H1 (cell line): ENCODE measurements at places on chromosomes 1 and 21.

DNA sequence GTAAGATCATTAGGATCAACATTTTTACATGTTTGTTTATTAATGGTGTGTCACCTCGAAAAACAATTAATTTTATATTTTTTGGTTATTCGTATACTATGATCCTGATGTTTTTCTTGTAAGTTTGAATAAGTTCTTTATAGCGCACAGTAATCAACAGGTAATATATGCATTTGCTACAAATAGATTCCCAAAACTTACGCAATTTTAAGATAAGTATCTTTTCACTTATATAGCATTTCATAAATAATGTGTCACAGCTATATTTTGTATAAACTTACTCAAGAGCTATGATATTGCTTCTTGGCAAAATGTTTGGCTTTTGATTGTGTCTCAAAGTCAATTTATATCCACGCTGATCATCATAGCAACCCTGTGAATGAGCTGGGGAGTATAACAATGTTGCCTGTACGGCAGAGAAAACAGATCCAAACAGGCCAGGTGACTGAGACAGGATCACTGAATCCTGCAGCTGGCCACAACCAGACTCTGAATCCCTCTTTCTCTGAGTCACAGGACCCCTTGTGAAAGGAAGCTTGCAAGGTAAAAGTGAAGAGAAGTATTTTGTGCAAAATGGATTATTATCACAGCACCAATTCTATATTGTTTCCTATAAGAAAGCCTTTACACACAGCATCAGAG, 48.6 kb downstream of the GNG12 start:
- DNase-seq: no peak

- DNase-seq: no peak
Observed at GRCh38 chr1:181947441-181947840, 114.1 kb downstream of the ZNF648 start.

GRCh38 chr1:200550367-200550766, 70.2 kb downstream of the KIF14 start:
- DNase-seq: no peak

GRCh38 chr1:45929257-45929687, 125.9 kb downstream of the MAST2 start:
- DNase-seq: peak; percentile 47

GRCh38 chr1:110617589-110617988, 11.4 kb upstream of the KCNA2 start:
- no peak for DNase-seq

DNA sequence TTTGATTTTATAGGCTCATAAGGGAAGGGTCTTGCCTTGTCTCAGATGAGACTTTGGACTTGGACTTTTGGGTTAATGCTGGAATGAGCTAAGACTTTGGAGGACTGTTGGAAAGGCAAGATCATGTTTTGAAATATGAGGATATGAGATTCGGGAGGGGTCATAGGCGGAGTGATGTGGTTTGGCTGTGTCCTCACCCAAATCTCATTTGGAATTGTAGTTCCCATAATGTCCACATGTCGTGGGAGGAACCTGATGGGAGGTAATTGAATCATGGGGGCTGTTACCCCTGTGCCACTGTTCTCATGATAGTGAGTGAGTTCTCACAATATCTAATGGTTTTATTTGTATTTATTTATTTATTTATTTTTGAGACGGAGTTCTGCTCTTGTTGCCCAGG, 6.9 kb upstream of the CSDE1 start:
- no peak for DNase-seq

GRCh38 chr21:15023776-15024175, 41.0 kb downstream of the NRIP1 start:
- no peak for DNase-seq

GRCh38 chr1:34591751-34592629, 162.9 kb upstream of the GJB5 start:
- DNase-seq: no peak

- DNase-seq: peak; percentile 76
Observed at GRCh38 chr1:54542120-54542961, 5.7 kb upstream of the ACOT11 start.

DNA sequence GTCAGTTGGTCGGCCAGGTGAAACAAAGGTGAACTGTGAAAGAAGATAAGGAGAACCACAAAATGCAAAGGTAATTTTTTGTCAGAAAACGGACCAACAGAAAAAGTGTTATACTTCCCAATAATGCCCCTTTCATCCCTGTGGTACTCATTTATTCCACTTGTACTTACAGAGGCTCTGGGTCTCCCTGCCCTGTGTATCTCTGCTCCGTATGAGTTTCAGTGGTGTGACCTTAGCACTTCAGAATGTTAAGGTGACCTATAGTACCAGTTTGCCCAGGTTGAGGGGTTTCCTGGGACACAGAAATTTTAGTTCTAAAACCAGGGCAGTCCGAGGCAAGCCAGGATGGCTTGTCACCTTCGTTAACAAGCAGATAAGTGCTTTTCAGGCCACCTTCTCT, 254.8 kb downstream of the OLFM3 start:
- DNase-seq: no peak

DNA sequence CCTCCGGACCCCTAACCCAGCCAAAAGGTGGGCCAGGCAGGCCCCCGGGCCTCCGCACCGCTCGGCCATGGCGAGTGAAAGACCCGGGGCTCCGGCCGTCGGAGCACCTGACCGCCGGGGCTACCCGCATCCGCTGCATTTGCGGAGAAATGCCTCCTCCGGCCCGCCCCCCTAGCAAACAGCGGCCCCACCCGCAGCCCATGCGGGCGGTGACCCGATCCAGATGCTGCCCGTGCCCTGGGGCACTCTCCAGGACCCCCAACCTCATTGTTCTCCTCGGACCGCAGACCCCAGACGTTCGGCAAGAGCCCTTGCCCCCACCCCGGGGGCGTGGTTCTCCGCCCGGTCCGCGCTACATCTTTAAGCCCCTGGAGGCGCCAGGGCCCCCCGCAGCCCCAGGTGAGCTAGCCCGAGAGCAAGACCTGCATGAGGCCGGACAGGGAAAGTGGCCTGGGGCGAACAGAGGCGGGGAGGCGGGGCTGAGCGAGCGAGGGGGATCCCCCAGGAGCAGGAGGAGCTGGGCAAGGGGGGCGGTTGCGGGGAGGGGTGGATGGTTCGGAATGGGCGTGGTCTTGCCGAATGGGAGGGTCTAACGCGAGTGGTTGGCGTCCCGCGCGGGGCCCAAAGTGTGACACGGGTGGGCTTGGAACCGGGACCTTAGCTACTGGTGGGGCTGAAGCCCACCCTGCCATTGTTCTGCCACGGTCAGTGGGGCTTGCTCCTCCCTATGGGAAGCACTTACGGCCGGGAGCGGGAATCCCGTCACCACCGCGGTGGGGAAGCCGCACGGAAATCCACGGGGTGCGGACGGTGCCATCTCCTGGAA, 6.3 kb upstream of the CRYBG2 start:
- DNase-seq: no peak

GRCh38 chr1:150021191-150021694, 10.7 kb upstream of the OTUD7B start:
- no peak for DNase-seq

DNA sequence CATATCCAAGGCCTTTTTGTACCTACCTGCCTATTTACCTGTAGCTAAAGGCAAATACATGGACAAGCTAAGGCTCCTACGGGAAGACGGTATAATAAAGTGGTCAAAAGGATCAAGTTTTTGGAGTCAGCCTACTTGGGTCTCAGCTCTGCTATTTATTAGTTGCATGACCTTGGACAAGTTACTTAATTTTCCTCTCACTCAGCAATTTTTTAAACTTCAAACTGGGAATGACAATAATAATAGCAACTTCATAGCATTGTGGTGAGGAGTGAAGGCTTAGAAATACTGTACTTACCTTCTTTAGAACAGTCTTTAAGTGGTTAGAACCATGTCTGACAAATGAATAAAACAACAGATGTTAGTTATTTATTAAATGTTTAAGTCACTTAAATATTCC, 60.2 kb upstream of the SLC35F3 start:
- DNase-seq: no peak

DNA sequence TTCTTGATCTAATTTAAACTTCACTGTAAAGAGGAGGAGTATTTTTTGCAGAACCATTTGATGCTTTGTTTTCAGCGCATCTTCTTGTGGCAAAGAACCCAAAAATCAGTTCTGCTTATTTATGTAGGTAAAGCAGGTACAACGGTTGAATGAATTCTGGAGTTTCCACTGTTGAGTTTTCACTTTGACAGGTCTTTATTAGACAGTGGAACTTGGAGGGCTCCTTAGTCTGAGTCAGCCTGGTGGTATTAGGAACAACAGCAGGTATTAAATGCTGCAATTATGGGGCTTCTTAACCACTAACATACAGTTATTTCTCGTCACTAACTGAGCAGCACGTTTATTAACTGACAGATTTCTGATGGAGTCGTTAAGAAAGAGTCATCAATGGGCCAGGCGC, 1.2 kb downstream of the LRIG2 start:
- DNase-seq: no peak

DNA sequence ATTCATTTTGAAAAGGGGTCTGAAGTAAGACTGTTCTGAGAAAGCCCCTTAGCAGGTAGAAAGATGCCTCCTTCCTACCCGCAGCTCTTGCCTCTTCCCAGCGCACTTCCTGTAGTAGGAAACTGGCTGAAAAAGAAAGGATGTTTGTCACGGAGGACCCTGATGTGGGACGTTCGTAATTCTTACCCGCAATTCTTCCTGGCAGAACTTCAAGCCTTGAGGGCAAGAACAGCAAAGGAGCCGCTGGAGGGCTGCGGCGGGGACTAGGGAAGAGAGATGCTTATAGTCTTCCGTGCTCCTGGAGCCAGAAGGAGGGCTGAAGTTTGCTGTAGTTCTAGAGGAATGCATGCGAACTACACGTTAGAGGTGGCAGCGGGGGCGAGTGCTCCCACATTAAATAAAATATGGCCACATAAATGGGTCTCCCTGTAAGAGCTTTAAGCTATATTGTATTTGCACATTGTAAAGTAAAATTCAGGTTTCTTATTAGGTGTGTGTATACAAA, 6.3 kb downstream of the C1orf53 start:
- DNase-seq: peak; percentile 55

- DNase-seq: no peak
Observed at GRCh38 chr1:89098857-89099256, 27.1 kb downstream of the GBP2 start.

GRCh38 chr21:29238053-29238966, 60.4 kb upstream of the BACH1 start:
- DNase-seq: no peak

GRCh38 chr1:39102537-39103327, 76.6 kb downstream of the NDUFS5 start:
- DNase-seq: peak; percentile 49

GRCh38 chr1:19311503-19311930, 427 bp downstream of the AKR7A2 start:
- peak; percentile 67 for DNase-seq

DNA sequence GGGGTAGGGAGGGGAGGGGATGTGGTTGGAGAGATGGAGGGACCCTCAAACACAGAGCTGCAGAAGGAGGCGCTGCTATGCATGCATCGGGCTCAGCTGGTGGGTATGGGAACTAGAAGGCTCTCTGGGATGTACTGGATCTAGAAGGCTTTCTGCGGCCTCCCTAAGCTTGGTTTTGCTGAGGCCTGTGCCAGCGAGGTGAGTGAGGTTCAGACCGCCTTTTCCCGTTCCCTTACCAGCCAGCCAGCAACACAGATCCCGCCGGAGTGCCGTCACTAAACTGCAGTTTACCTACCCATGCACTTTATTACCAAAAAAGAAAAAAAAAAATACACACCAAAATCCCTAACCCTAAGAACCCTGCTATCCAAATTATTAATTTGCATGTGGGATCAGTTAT, 180.2 kb downstream of the PRDM16 start:
- DNase-seq: no peak

GRCh38 chr1:117166076-117166475, 44.5 kb upstream of the TRIM45 start:
- no peak for DNase-seq

DNA sequence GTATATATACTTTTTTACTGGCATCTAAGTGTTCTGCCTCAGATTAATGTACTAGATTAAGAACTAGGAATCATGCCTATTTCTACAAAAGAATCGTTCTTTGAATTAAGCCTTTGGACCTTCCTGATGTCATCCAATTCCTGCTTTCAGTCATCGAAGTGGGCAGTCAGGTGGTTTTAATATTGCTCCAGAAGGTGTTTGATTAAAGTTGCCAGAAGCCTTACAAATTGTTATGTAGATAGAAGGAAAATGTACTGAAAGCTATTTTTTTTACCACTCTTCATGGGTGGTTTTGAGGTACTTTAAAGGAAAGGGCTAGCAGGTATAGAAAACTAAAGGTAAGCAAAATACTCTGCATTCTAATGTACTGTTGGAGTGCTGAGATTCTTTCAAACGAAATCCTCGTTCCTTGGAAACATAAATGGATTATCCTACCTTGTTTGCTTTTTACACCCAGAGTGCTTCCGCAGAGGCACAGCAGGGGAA, 716 bp downstream of the CTBS start:
- DNase-seq: no peak

GRCh38 chr1:208107425-208108212, 136.6 kb downstream of the PLXNA2 start:
- no peak for DNase-seq

- no peak for DNase-seq
Observed at GRCh38 chr1:34976384-34977209, 8.6 kb downstream of the TMEM35B start.

- no peak for DNase-seq
Observed at GRCh38 chr21:34878940-34879339, 170.2 kb downstream of the RUNX1 start.

- DNase-seq: no peak
Observed at GRCh38 chr1:84006591-84006990, 7.7 kb upstream of the TTLL7 start.

- DNase-seq: no peak
Observed at GRCh38 chr21:36976228-36976861, 9.9 kb upstream of the HLCS start.

DNA sequence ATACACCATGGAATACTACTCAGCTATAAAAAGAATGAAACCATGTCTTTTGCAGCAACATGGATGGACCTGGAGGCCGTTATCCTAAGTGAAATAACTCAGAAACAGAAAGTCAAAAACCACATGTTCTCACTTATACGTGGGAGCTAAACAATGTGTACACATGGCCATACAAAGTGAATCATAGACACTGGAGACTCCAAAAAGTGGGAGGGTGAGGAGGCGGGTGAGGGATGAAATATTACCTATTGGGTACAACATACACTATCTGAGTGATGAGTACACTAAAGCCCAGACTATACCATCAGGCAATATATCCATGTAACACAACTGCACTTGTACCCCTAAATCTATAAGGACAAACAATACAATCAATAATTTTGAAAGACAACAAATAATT, 39.5 kb upstream of the FAM20B start:
- no peak for DNase-seq

DNA sequence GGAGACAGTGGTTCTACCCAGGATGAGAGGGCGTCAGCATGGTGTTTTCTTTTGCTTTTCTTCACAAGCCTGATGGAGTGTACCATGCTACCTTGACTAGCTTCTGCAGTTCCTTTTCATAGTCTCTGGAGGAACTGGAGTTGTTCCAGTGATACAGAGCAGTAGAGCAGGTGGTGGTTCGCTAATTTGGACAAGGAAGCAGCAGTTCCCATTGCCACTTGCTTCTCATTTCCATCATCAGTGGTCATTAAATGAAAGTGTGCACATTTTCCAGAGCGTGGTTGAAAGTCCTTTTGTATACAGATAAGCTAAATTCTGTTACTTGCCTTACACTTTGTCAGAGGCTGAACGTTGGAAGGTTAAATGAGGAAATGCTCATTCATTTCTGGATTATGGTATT, 182.3 kb downstream of the C1orf21 start:
- DNase-seq: no peak

- DNase-seq: peak; percentile 44
Observed at GRCh38 chr1:162822391-162823200, 32.1 kb downstream of the HSD17B7 start.
